ENCODE measurements at places on chromosomes 3 and 15. TPM values are rescaled to one million over a fixed set of nuclear protein-coding genes. Genes with fewer than 3 reads are reported as not detected.

DNA sequence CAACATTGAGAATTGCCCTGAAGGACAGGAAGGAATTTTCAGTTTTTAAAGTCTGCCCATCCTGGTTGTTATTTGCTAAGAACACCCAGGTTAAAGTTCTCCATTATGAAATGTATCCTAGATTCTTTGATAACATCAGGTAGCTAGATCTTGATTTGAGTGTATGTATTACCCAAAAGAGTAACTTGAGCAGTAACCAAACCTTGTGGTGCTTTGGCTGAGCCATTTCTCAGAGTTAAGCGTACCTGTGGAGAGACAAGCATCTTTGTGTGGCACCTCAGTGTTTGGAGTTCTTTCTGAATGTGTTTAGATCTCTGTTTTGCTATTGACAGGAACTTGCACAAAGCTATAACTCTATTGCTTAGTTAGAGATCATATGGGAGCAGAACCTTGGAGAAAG is 20.4 kb downstream of the CEP97 start:
- DNase-seq = no peak

The APOD gene
- total RNA-seq = 90.8 TPM

GRCh38 chr3:36923523-36923943 is 21.3 kb downstream of the TRANK1 start:
- no peak for DNase-seq

The REC114 gene
- total RNA-seq = not detected

The SLC6A1 gene
- not detected for total RNA-seq

Measured in SK-MEL-5 (cell line).